ENCODE measurements at places on chromosomes 2 and 18.
A peak's percentile ranks its signal among the peaks of the same experiment; 100 is the strongest.

DNA sequence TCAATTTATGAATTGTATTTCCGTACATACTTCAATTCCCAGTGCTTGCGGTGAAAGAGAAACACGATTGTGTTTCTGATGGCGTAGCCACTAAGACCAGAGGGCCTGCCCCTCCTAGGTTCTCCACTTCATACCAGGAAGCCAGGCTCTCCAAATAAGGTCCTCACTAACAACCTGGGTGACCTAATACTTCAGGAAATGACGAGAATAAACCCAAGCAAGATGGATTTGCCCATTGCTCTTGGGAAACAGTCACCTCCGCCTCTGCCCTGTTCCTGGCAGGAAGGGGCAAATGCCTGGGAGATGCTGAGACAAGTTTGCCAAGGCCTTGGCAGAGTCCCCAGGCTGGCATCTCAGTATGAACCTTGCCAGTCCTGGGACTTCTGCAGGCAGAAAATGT is 41.8 kb downstream of the TTC32 start:
- peak; percentile 39 for DNase-seq
- H3K4me1 ChIP-seq = peaks cover 16% of the 10 kb centered on the region
- no peak overlapping the region for H3K4me3 ChIP-seq

GRCh38 chr2:145543155-145543554 is 1023.2 kb upstream of the ZEB2 start:
- no peaks in the 10 kb centered on the region for H3K4me1 ChIP-seq
- no peaks in the 10 kb centered on the region for H3K27me3 ChIP-seq
- no peak for DNase-seq
- no peak overlapping the region for H3K4me3 ChIP-seq
- H3K36me3 ChIP-seq = no peaks in the 10 kb centered on the region

DNA sequence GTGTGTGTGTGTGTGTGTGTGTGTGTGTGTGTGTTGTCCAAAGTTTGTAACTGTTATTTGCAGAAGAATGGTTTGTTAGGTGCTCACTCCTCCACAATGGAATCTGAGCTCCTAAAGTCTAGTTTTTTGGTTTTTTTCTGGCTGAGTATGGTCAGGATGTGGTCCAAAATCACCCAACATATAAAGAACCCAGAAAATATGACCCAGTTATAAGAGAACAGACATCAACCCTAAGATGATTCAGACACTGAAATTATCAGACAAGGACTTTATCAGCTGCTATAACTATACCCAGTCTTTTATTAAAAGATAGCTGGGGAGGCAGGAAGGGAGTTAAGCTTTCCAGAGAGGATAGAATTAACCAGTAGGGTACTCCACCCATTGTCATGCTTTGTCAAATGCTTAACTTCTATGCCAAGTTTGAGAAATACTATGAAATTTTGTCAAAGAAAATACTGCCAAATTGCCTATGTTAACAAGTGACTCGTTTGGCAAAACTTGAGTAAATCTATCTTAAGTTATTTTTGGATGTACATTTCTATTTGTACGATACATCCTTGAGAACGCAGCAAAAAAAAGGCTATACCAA is 57.5 kb downstream of the TANK start:
- H3K27me3 ChIP-seq = no peaks in the 10 kb centered on the region
- H3K27ac ChIP-seq = no peak overlapping the region
- no peak for DNase-seq
- H3K4me3 ChIP-seq = no peak overlapping the region
- peaks cover 8% of the 10 kb centered on the region for H3K4me1 ChIP-seq
- H3K36me3 ChIP-seq = peaks cover 35% of the 10 kb centered on the region

- H3K36me3 ChIP-seq = peaks cover 9% of the 10 kb centered on the region
- no peak for DNase-seq
- H3K4me1 ChIP-seq = peaks cover 7% of the 10 kb centered on the region
- H3K27ac ChIP-seq = no peak overlapping the region
These were observed 26.7 kb upstream of the BIRC6 start for GRCh38 chr2:32330136-32330535.

GRCh38 chr2:19416784-19417684 is 58.6 kb upstream of the OSR1 start:
- H3K27ac ChIP-seq = peak overlapping the region; percentile 38
- DNase-seq = peak; percentile 33
- no peak overlapping the region for H3K4me3 ChIP-seq
- no peaks in the 10 kb centered on the region for H3K36me3 ChIP-seq

DNA sequence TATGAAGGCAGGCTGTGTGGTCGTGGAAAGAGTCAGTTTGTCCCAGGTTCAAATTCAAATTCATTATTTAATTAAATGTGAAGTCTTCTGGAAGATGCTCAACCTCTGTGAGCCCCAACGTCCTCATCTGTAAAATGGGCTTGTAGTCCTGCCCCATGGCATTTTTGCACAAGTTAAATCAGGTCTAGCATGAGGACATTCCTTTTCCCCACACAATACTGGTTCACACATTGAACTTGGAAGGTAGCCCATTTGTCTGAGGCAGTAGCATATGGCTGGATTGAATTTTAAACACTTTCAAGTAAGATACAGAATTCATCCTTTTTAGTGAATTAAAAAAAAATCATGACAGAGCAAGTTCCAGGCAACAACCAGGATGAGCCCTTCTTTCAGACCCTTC is 665.4 kb upstream of the HS6ST1 start:
- peaks cover 8% of the 10 kb centered on the region for H3K4me1 ChIP-seq
- no peak overlapping the region for H3K27ac ChIP-seq
- no peaks in the 10 kb centered on the region for H3K36me3 ChIP-seq
- H3K27me3 ChIP-seq = peaks cover 20% of the 10 kb centered on the region
- H3K4me3 ChIP-seq = no peak overlapping the region
- DNase-seq = no peak

- H3K36me3 ChIP-seq = no peaks in the 10 kb centered on the region
- peaks cover 12% of the 10 kb centered on the region for H3K4me1 ChIP-seq
- no peak overlapping the region for H3K27ac ChIP-seq
These were observed 329.8 kb upstream of the MYT1L start for GRCh38 chr2:2660789-2661355.

GRCh38 chr2:35989503-35989902 is 366.1 kb upstream of the CRIM1 start:
- H3K27me3 ChIP-seq = no peaks in the 10 kb centered on the region
- no peaks in the 10 kb centered on the region for H3K36me3 ChIP-seq
- no peak overlapping the region for H3K27ac ChIP-seq
- no peak overlapping the region for H3K4me3 ChIP-seq
- H3K4me1 ChIP-seq = no peaks in the 10 kb centered on the region

GRCh38 chr2:96144481-96145035 is 682 bp downstream of the DUSP2 start:
- peaks cover 46% of the 10 kb centered on the region for H3K4me1 ChIP-seq
- no peaks in the 10 kb centered on the region for H3K36me3 ChIP-seq
- peaks cover 20% of the 10 kb centered on the region for H3K27me3 ChIP-seq
- peak overlapping the region; percentile 43 for H3K27ac ChIP-seq
- H3K4me3 ChIP-seq = peak overlapping the region; percentile 65
- DNase-seq = no peak

- no peak overlapping the region for H3K27ac ChIP-seq
- DNase-seq = no peak
- H3K4me1 ChIP-seq = no peaks in the 10 kb centered on the region
These were observed 324.2 kb upstream of the NCKAP5 start for GRCh38 chr2:133892352-133892913.

DNA sequence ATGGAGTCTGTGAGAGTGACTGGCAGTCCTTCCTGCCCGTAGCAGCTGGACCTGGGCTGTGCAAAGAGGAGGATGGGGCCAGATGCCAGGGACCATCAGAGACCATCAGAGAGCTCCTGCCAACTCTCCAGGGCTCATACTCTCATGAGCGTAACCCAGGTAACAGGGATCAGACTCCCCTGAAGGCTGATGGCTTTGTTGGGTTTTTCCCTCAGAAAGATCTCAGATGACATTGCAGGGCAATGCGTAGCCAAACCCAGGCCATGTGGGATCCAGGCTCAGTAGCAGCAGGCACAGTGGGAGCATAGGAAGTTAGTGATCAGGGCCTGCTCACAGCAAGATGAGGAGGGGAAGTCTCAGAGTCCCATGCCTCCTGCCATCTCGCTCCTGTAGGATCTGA is 218.0 kb downstream of the LOXHD1 start:
- H3K27ac ChIP-seq = no peak overlapping the region
- no peaks in the 10 kb centered on the region for H3K27me3 ChIP-seq
- no peak for DNase-seq

- H3K27me3 ChIP-seq = no peaks in the 10 kb centered on the region
- H3K4me3 ChIP-seq = no peak overlapping the region
- no peaks in the 10 kb centered on the region for H3K4me1 ChIP-seq
- H3K36me3 ChIP-seq = no peaks in the 10 kb centered on the region
- DNase-seq = no peak
These were observed 144.3 kb downstream of the KCNE4 start for GRCh38 chr2:223196331-223196730.

DNA sequence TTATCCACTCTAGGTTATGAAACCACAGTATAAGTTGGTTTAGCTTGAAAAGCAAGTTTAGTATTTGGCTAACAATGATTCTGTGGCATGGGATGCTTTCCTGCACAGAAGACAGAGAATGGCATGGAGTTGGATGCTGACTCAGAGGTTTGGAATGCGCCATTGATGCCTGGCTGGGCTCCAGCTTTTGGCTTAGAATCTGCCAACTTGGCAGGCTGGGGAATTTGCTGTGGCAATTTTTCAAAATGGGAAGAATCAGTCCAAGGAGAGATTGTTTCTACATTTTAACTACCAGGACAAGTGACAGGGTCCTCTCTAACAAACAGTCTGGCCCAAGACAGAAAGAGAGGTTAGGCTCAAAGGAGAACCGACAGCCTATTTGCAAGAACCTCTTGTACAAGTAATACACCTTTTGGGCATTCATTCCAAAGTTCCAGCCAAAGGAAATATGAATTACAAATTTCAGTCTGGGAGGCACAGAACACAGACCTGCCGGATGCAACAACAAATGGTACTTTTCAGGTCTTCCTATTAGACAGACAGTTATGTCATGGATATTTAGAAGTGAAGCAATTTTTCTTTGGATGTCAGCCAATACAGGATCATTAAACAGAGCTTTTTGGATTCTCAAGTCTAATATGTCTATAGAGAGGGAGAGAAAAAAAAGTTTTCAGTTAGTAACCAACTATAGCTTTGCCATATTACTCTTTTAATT is 1027.7 kb downstream of the TMEM182 start:
- H3K4me1 ChIP-seq = no peaks in the 10 kb centered on the region
- no peaks in the 10 kb centered on the region for H3K36me3 ChIP-seq
- H3K4me3 ChIP-seq = no peak overlapping the region
- peak; percentile 14 for DNase-seq

DNA sequence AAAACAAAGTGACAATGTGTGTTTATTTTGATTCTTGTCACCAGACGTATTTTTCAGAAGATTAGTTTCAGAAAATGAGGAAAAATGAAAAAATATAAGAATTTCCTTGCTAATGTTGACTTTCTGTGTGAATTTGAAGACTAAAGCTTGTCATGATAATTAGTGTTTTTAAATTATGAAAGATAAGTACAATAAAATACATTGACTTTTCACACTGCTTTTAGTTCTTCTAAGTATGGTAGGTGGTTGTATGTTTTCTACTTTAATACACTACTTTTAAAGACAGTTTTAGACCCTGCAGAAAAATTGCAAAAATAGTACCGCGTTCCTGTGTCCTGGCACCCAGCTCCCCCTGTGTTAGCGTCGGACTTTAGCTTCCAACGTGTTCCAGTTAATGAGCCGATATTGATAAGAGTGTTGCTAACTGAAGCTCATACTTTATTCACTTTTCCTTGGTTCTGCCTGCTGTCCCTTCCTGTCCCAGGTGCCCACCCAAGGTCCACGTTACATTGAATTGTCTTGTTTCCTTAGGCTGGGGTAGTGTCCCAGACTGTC is 695 bp downstream of the RBFA start:
- peaks cover 27% of the 10 kb centered on the region for H3K4me1 ChIP-seq
- H3K4me3 ChIP-seq = peak overlapping the region; percentile 93
- peaks cover 21% of the 10 kb centered on the region for H3K36me3 ChIP-seq

GRCh38 chr18:41155025-41155424 is 800.0 kb upstream of the PIK3C3 start:
- no peaks in the 10 kb centered on the region for H3K4me1 ChIP-seq
- H3K27ac ChIP-seq = no peak overlapping the region
- no peaks in the 10 kb centered on the region for H3K36me3 ChIP-seq
- no peak for DNase-seq
- no peak overlapping the region for H3K4me3 ChIP-seq
- H3K27me3 ChIP-seq = no peaks in the 10 kb centered on the region

DNA sequence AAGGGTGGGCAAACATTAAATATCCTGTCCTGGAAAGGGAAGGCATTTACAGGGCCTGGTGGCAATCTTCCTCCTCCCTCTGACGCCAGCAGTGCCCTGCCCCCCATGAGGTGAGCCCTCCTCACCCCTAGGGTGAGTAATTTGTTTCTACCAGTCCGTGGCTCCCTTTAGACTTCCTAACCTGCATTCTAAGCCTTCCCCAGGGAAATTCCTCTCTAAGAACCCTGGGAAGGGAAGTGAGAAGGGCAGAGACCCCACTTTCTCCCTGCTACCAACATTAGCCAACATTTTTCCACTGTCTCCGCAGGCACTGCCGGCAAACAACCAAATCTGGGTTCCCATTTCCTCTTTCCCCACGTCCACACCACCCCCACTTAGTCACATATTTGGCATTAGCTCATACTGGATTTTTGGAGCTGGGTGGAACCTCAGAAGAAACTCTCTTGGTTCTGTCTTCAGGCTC is 69.3 kb downstream of the NRP2 start:
- H3K36me3 ChIP-seq = no peaks in the 10 kb centered on the region
- H3K27ac ChIP-seq = no peak overlapping the region
- no peak for DNase-seq
- H3K27me3 ChIP-seq = no peaks in the 10 kb centered on the region

DNA sequence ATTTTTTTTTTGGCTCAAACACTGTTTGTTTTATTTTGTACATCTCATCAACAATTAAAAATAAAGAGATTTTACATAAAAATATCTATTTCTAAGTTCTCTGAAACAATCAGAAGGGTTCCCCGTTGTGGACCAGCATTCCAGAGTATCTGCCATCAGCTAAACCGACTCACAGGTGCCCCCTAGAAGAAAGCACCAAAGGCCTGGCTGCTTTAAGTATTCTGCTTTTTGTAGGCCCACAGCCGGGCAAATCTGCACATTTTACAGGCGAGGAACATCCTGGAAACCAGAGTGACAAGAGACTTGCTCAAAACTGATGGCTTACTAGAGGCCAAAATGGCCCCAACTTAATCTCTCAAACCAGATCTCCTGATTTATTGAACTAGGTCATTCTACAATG is 82.2 kb upstream of the SETBP1 start:
- peaks cover 33% of the 10 kb centered on the region for H3K4me1 ChIP-seq

GRCh38 chr18:63106727-63107126 is 212.8 kb downstream of the BCL2 start:
- H3K27me3 ChIP-seq = no peaks in the 10 kb centered on the region
- DNase-seq = no peak
- H3K4me3 ChIP-seq = no peak overlapping the region
- peaks cover 5% of the 10 kb centered on the region for H3K4me1 ChIP-seq

DNA sequence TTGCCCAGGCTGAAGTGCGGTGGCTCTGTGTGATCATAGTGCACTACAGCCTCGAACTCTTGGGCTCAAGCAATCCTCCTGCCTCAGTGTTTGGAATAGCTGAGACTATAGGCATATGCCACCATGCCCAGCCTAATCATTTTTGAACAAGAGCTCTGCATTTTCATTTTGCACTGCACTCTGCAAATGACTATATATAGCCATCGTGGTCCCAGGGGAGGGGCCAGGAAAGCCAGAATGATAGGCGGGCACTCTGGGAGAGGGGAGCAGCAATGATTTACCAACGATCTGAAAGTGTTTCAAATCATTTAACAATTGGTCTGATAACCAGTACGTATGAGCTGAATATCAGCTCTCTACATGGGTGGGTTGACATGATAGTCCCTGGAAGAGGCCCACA is 22.3 kb upstream of the ST3GAL5 start:
- no peak for DNase-seq
- H3K27ac ChIP-seq = peak overlapping the region; percentile 58
- no peaks in the 10 kb centered on the region for H3K36me3 ChIP-seq
- no peak overlapping the region for H3K4me3 ChIP-seq
- peaks cover 19% of the 10 kb centered on the region for H3K4me1 ChIP-seq
